Suppressor macrophage treated with lipopolysaccharide for 1 hour (primary cell): ENCODE measurements at places on chromosomes 5 and 9.

- DNase-seq: no peak
These were observed 192.2 kb downstream of the TENT4A start for GRCh38 chr5:6905423-6905822.

DNA sequence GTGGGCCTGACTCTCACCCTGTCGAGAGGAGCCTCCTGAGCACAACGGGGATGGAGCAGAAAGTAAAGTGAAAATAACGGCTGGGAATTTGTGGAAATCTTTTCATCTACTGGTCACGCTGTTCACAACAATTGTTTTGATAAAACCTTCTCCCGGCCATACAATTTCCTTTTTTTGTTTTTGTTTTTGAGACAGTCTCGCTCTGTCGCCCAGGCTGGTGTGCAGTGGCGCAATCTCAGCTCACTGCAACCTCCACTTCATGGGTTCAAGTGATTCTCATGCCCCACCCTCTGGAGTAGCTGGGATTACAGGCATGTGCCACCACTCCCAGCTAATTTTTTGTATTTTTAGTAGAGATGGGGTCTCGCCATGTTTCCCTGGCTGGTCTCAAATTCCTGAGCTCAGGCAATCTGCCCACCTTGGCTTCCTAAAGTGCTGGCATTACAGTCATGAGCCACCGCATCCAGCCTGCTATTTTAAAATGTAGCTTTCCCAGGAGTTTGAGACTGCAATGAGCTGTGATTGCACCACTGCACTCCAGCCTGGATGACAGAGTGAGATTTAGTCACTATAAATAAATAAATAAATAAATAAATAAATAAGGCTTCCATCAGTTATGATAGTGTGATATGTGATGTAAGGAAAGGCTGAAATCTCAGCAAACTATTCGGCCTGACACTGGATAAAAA is 73.5 kb upstream of the PTGER4 start:
- no peak for DNase-seq

GRCh38 chr5:167147879-167148278 is 1143.6 kb upstream of the WWC1 start:
- no peak for DNase-seq

DNA sequence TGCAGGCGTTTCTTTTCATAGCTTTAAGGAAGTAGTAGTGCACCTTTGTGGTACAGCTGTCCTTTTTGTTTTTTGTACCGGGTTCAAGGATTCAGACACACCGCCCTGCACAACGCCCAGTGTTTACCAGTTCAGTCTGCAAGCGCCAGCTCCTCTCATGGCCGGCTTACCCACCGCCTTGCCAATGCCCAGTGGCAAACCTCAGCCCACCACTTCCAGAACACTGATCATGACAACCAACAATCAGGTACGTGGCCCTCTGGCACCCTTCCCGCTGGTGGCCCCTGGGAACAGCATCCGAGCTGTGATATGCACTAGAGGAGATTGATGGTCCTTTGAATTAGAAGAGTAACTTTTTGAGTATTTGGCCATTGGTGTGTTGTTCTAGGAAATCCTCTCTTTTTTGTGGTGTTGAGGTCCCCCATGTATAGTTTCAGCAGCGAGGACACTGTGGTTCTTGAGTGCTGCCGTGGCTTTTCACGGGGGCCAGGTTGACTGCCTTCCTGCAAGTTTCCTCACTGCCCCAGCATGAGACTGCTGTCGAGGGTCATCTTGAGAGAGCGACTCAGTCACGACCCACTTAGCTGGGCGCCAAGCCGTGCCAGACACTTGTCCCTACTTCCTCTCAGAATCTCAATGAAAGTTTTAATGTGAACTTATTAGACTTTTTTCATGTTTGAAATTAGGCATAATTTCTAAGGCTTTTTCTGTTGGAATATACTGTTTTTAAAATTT is 37.9 kb downstream of the TENT4A start:
- DNase-seq: no peak

GRCh38 chr5:17785774-17786173 is 151.5 kb downstream of the TAF11L14 start:
- DNase-seq: no peak

GRCh38 chr5:64190562-64191306 is 25.1 kb downstream of the RNF180 start:
- no peak for DNase-seq

DNA sequence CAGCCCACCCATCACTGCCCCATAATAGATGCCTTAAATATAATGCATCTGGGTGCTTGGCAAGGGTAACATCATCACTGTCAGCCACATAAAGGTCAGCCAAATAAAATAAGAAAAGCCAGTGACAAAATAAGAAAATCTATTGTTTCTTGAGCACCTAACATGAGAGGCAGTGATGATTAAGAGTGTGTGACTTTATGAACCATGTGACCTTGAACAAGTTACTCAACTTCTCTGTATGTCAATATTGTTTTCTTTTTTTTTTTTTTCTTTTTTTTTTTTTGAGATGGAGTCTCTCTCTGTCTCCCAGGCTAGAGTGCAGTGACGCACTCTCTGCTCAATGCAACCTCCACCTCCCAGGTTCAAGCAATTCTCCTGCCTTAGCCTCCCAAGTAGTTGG is 98.7 kb downstream of the CDK5RAP2 start:
- peak; percentile 41 for DNase-seq

DNA sequence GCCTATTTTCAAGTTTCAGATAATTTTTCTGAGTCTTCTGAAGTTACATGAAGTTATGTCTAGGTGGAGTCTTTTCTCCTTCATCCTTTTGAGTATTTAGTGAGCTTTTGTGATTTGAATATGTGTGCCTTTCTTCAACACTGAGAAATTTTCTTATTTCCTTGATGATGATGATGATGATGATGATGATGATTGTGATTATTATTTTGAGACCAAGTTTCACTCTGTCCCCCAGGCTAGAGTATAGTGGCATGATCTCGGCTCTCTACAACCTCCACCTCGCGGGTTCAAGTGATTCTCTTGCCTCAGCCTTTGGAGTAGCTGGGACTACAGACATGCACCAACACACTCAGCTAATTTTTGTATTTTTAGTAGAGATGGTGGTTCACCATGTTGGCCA is 26.2 kb downstream of the ENTREP1 start:
- no peak for DNase-seq

- no peak for DNase-seq
These were observed 401.0 kb upstream of the ADAMTSL1 start for GRCh38 chr9:18073002-18073401.

DNA sequence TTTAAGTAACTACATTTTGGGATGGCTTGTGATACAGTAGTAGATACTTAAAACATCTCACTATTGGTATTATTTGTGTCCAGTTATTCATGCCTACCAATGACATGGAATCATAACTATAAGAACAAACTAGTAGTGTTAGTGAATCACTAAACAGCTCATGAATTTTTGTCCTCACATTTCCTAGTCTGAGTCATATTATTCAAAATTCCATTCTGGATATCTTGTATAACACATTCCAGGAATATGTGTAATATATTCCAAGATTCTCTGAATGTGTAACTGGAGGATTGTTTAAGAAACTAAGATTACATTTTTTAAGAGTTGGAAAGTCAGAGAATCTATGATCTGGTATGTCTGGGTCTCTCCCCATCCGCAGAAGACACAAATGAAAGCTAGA is 565.3 kb upstream of the ZNF608 start:
- DNase-seq: no peak

GRCh38 chr9:88898039-88898720 is 93.1 kb upstream of the S1PR3 start:
- no peak for DNase-seq

GRCh38 chr5:143767162-143767561 is 44.8 kb upstream of the HMHB1 start:
- no peak for DNase-seq

- no peak for DNase-seq
These were observed 26.9 kb upstream of the CEMIP2 start for GRCh38 chr9:71795097-71795813.

DNA sequence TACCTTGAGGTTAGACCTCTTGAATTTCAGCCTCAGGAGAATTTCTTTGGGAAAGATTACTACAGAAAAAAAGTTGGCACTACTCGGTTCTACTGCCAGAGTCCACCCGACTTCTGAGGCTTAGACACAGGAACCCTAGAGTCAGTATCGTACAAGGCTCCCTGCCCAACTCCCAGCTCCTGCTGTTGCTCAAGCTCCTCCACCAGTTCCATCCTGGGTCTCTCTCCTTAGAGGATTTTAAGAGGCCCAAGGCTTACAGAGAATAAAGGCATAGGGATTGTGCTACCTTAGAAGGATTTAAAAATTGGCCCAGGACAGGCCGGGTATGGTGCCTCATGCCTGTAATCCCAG is 29.0 kb upstream of the SSBP2 start:
- DNase-seq: no peak

DNA sequence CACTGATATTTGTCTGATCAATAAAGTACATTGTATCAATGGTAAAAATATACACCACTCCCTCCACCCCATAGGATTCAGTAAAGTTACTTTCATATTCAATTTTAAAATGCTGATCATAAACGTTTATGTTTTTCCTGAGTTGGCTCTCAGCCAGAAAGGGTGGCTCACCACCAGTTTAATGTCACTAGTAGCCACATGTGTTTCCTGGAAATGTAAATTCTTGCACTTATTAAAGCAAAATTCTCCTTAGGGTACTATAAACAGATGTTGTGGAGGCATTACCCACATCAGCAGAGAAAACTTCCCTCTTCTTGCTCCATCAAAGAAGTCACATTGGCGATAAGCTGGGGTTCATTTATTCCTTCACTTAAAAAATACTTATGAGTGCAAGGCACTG is 210.3 kb downstream of the SREK1 start:
- peak; percentile 14 for DNase-seq

DNA sequence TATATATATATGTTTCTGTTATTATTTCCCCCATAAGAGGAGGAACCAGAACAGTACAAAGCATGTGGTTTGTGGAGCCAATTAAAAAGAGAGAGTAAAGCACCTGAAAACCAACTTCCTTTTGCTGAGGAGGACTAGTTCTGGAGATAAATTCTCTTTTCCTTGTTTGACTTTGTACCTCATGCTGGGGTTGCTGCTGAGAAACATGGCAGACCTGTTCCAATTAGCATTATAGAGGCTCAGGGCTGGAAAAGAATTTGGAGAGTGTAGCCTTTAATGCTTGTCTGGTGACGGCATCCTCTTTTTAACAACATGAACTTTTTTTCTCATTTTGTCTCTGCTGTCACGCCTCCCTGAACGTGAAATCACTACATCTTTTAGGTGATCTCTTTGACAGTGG is 32.8 kb upstream of the NMUR2 start:
- DNase-seq: no peak
